ENCODE measurements at places on chromosomes 3 and 15.

DNA sequence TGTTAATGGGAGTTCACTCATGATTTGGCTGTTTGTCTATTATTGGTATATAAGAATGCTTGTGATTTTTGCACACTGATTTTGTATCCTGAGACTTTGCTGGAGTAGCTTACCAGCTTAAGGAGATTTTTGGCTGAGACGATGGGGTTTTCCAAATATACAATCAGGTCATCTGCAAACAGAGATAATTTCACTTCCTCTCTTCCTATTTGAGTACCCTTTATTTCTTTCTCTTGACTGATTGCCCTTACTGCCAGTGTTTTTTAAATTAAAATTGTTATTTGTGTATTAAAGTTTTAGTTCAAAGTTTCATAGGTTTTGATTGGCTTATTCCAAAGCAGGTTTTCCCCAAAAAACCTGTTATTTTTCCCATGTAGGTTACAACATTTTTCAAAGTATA lies 390.5 kb upstream of the RBMS3 start:
- DNase-seq: no peak

- no peak for DNase-seq
These were observed 41.9 kb downstream of the NDUFB4 start for GRCh38 chr3:120637851-120638559.

GRCh38 chr3:124814620-124815421 lies 72.3 kb downstream of the ITGB5 start:
- no peak for DNase-seq

DNA sequence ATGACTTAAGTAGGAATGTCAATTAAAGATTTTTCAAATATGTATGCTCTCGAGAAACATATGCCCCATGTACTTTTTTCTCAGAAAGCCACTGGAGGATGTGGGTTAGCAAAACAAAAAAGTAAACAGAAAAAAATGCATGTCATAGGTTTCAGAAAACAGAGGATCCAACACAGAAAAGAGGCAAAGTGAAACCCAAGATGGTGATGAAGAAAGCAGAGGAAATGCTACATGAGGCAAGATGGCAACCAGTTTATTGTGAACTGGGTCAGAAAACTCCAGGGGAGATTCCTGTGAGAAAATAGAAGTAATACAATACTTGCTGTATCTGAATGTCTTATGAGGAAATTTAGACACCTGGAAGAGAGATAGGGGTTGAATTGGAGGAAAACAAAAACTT lies 30.8 kb upstream of the EOMES start:
- DNase-seq: no peak

DNA sequence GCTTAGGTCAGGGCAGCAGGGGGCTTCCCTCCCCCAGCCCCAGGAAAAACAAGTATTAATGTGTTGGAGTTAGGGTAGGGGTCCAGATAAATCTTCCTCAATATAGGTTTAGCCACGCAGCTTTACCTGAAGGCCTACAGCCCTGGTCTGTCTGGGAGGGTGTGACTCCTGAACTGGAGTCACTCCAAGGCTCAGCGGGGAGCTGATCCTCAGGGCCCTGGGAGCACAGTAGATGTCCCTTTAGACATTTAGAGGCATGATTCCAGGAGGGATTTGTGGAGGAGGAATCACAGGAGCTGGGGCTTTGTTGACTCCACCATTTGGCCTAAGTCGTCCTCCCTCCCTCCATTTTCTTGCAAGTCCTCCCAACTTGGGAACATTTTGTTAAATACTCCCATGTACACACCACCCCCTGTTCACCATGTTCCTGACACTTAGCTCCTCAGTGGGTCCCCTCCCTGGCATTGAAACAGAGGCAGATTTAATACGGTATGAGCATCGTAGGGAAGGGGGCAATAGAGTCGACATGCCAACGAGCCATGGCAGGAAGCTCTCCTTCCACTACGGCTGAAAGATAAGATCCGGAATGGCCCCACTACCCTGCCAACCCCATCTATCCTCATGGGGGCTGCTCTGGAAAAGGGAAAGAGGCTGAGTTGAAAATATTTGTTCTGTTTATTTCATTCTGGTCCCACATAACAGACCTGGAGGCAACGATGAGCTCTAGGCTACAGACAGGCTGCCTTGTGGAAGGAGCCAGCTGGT lies 69.0 kb upstream of the LARS2 start:
- DNase-seq: no peak

All from activated gamma-delta T cell treated with anti-CD3 and anti-CD28 coated beads, Interleukin-2, amount 50 U/mL, for 16 hours (primary cell).